ENCODE measurements at places on chromosomes 2 and 18.

DNA sequence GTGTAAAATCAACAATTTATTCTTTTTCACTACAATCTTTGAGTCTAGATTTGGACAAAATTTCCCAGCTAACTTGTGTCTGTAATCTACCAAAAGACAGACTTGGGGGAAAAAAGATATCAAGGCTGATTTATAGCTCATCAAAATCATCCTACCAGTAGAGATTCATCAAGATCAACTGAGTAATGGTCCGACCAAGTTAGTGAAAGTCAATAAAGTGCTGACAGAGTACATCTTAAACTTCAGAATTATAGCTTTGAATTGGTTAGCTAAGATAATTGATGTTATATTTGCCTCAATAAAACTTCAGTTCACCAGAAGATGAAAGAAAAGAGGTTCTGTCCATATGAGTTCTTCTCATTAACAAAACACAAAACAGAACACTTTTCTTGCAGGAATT, 207.1 kb upstream of the KYNU start:
- DNase-seq, result no peak

GRCh38 chr18:13447621-13448334, 229.2 kb downstream of the LDLRAD4 start:
- DNase-seq, result peak; percentile 77

DNA sequence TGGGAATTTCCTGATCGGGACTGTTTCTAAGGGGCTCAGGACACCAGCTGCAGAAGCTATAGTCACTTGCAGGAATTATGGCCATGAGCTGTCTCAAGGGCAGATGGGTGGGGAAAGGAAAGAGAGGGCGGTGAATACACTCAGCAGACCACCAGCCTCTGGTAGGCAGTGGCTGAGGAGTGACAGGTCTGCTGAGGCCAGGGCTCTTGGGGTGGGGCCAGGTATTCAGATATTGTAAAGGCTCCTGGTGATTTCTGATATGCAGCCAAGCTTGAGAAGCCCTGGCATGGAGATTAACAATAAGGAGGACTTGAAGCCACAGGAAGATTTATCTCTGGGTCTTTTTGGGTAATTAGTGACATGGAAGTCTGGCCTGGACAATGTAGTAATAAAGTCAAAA, 145.3 kb upstream of the AQP4 start:
- DNase-seq, result no peak

- DNase-seq, result no peak
Observed at GRCh38 chr2:134411279-134411827, 157.5 kb downstream of the MGAT5 start.
